ENCODE measurements at places on chromosomes 7 and 10.

- DNase-seq = no peak
Measured at GRCh38 chr10:7665767-7666166, 999 bp downstream of the ITIH5 start.

- no peak for DNase-seq
Measured at GRCh38 chr7:2087744-2088143, 145.0 kb downstream of the MAD1L1 start.

GRCh38 chr10:124532106-124532641 lies 70.6 kb downstream of the LHPP start:
- DNase-seq = no peak

- no peak for DNase-seq
Measured at GRCh38 chr10:30854656-30855055, 177.0 kb downstream of the ZNF438 start.

DNA sequence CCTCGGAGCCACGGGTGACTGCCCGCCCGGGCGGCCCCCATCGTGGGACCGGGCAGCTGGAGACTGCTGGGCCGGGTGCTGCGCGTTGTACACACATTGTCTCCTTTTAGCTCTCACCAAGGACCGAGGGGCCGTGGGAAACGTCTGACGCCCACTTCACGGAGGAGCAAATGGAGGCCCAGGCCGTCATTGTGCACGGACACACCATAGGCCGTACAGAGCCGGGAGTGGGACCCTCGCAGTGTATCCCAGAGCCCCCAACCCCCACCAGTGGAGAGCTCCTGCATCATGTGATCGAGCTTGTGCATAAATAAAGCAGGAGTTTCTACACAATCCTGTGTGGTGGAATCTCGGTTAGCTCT lies 722 bp downstream of the DENND10 start:
- no peak for DNase-seq

DNA sequence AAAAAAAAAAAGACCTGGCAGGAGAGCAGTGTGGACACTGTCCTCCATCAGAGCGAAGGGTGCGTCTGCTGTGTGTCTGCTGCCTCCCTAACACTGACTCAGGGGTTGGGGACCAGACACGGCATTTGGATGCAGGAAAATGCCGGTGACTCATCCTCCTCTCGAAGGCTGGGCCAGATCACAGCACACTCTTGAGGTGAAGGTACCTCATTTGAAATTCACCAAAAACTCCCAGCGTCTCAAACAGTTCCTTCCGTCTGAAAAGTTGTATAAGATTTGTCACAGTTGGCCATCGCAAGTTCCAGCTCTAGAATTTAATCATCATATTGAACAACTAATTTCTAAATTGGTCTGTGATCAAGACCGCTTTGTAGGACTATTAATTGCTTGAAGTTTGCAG lies 118.1 kb upstream of the LYZL2 start:
- DNase-seq = no peak

DNA sequence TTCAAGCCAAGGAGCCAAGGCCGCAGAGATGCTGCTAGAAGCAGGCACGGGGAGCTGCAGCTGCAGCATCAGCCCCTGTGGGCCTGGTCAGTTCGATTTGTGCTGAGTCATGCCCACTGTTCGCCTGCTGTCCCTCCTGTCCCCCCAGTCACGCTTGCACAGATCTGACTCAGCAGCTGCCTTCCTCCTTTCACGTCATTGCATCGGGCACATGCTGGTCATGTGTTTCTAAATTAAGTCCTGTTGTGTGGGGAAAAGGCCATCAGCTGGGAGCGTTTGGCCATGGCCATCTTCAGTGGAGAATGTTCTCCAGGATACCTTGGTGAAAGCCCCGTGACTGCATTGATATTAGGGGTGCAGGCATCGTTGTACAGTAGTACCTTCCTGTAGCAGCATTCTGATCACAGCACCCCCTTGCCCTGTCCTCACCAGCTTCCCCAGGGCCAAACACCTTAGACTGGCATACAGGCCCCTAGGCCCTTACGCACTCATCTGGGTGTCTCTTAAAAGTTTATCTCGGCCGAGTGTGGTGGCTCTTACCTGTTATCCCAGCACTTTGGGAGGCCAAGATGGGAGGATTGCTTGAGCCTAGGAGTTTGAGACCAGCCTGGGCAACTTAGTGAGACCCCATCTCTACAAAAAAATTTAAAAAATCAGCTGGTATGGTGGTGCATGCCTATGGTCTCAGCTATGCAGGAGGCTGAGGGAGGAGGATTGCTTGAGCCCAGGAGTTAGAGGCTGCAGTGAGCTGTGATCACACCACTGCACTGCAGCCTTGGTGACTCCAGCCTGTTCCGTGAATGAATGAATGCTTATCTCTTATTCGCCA lies 23.2 kb downstream of the POR start:
- no peak for DNase-seq

DNA sequence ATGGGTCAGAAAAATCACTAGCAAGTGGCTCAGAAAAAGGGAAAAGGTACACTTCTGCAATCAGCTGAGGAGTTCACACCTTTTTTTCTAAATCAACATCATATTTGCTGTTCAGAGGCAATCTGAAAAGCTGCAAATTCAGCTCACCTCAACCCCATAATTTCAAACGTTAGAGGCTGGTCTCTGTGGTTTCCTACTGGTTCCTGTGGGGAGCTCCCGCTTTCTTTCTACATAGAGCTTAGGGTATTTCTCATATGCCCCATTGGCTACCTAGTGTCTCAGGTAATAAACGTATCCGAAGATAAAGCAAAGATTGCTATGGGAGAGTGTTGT lies 5.2 kb upstream of the ZNF22 start:
- DNase-seq = no peak

- DNase-seq = no peak
Measured at GRCh38 chr7:29609162-29610037, 45.8 kb downstream of the PRR15 start.

DNA sequence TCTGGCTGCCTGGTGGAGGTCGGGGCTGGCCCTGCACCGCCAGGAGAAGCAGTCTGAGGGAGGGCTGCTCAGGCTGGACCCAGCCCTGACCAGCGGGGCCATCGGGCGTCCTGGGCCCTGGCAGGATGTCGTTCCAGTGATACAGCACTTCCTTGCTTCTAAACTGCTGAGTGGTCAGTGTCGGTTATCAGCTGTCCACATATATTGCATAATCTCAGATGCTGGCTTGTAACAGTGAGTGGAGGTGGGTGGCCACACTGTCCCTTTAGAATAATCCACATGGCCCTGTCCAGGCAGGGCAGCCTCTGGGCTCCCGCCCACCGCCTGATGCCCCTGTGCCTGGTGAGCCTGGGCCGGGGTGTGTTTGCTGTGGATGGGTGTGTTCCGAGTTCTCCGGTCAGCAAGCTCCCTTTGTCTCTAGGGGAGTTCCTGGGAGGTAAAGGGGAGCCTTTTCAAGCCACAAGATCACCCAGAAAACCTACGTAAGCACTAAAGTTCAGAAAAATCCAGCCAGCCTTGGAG lies 86.1 kb downstream of the LHPP start:
- DNase-seq = no peak

GRCh38 chr10:9615189-9615588 lies 1402.5 kb upstream of the CELF2 start:
- DNase-seq = no peak

GRCh38 chr10:34885898-34886297 lies 70.8 kb upstream of the PARD3 start:
- DNase-seq = no peak

DNA sequence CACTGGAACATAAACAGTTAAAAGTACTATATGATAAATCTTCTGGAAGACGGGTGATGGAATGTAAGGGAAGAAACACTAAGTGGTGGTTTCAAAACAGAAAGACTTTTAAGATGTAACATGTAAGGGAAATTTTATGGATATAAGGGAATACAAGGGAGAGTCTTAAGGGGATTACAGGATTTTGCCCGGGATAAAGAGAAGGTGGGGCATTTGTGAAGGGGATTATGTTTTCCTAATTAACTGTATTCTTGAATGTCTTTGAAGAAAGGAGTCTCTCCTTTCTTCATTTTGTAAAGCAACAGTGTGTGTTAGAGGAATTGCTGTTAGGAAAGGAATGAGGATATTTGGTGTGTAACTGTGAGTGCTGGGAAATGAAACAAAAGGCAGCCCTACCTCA lies 745.2 kb downstream of the AUTS2 start:
- no peak for DNase-seq

DNA sequence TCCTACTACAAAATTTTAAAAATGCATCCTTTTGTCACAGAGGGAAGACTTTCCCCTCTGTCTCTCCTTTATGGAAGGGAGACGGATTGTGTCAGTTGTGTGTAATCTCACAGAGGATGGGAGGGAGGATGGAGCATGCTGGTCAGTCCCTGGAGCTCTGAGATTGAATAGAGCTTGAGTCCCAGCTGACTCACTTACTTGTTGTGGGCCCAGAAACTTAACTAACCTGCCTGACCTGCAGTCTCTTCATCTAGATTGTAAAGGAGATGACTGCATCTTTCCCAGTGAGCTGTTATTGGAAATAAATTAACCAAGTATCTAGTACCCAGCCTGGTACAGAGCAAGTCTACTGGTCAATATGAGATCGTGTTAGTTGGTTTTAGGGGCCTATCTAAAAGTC lies 77.9 kb upstream of the ADO start:
- no peak for DNase-seq

- DNase-seq = no peak
Measured at GRCh38 chr7:70542750-70543376, 589.1 kb upstream of the GALNT17 start.

GRCh38 chr10:112637901-112638300 lies 190.9 kb downstream of the VTI1A start:
- no peak for DNase-seq

DNA sequence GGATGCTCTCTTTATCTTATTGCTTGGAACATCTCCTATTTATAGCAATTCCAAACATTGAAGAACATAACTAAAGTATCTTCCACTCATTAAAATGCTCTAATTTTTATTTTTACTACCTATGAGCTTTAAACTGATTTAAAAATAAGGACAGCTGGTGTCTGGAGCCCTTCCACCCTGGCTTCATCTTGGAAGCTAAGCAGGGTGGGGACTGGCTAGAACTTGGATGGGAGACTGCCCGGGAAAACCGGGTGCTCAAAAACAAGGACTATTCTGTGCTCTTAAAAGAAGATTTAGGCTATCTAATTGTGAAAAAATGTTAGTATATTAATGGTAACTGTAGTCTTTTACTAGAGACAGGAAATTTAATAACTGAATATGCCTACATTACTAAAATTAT lies 69.2 kb downstream of the ARMC3 start:
- no peak for DNase-seq

- no peak for DNase-seq
Measured at GRCh38 chr7:154546946-154547587, 455.9 kb downstream of the PAXIP1 start.

- DNase-seq = no peak
Measured at GRCh38 chr10:29501692-29502091, 133.1 kb downstream of the SVIL start.

DNA sequence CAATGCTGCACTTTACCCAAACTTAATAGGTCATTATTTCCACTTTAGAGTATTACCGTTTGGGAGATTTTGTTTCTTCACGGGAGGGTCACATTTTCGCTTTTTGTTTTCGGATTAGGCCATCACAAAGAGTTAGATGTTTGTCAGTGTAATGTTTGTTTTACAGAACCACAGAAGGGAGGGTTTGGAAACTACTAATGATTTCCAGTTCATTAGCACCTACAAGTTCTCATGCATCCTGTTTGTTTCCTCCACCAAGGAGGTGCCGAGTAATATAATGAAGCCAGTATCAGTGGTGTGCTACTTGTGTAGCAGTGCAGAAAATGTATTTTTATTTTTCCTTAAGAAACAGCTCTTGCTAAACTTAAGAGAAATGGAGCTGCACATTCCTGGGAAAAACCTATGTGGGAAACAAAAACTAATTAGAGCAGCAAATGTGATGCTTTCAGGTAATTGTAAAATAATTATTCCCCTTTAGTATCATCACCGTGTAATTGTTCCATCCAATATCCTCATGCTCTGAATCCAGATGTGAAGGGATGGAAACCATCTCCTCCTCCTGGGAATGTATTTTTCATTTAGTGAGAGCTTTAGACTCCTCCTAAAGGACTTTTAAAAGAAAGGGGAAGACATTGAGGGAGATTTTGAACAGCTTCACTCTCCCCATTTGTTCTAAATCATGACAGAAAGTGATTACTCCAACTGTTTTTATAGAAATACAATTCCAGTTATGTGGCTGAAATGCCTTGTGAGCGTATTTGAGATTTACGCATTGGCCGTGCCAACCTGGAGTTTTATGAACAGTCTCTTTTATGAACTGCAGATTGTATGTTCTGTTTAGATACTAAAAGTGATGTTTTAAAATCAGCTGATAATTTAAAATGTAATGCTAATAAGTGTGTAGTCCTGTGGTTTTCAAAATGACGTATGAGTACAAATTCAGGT lies 5.6 kb downstream of the CELF2 start:
- no peak for DNase-seq

- DNase-seq = no peak
Measured at GRCh38 chr7:134334408-134334807, 17.7 kb upstream of the SLC35B4 start.

DNA sequence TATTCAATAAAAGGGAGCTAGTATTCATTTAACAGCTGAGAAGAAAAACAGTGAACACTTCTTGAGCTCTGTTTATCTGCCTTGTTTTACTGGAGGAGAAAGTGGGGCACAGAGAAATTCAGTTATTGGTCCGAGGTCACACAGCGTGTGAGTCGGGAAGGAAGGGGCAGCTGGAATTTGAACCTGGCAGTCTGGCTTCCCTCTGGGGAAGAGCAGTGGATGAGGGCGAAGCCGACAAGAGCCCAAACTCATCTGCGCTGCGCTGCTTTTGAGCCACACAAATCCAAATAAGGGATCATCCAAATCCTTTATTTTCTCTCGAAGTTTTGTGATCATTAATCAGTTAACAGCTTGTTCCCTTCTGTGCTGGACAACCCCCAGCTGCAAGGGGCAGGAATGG lies 23.7 kb upstream of the PFKFB3 start:
- DNase-seq = no peak

GRCh38 chr10:101451261-101451660 lies 97.3 kb downstream of the BTRC start:
- DNase-seq = no peak

DNA sequence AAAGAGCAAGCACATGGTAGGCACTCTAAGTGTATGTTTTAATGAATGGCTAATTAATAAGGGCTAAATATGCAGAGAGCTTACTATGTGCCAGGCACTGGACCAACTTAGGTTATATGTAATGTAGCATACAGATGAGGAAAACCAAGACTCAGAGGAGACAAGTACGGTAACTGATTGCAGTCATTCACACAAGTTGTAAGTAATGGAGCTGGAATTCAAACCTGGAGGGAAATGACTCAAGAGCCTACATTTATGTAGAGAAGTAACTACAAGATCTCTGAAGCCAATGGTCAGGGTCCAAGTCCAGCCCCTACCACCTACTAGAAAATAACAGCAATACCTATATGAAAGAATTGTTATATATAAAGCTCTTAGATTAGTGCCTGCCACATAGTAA lies 97.3 kb upstream of the KCNIP2 start:
- DNase-seq = no peak
